ENCODE measurements at places on chromosomes 6 and 20.

DNA sequence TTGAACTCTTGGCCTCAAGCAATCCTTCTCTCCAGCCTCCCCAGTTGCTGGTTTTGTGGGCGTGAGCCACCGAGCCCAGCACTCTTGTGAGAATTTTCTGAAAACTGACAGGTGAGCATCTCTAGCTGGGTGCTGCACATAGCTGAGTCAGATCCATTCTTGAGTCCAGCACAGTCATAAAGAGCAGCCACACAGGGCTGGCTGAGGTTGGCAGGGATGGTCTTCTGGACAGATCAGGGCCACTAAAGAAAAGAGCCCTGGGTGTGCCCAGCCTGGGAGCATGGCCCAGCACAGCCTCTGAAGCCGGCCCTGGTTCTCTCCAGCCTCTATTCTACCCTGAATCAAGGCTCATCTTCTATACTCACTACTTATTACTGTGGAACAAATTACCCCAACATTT lies 11.5 kb downstream of the DLGAP4 start:
- DNase-seq, result no peak

DNA sequence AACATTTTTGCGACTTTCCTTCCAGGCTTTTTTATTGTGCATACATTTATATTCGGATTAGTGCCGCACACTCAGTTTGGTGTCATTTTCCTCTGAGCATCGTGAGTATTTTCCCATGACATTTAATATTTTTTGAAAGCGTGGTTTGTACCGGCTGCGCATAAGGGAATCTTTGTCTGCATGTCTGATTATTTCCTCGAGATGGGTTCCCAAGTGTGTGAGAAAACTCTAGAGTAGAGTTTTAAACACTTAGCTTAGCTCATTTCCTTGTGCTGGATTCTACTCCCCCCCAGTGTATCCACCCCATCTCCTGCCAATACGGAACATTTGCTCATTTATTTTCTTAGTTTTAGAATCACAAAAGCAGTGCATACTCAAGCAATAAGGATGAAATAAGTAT lies 94.3 kb downstream of the CDC5L start:
- no peak for DNase-seq

GRCh38 chr20:34269996-34270627 lies 28.9 kb downstream of the ASIP start:
- no peak for DNase-seq

- DNase-seq, result no peak
These were observed 23.7 kb upstream of the RBPJL start for GRCh38 chr20:45282700-45283550.

DNA sequence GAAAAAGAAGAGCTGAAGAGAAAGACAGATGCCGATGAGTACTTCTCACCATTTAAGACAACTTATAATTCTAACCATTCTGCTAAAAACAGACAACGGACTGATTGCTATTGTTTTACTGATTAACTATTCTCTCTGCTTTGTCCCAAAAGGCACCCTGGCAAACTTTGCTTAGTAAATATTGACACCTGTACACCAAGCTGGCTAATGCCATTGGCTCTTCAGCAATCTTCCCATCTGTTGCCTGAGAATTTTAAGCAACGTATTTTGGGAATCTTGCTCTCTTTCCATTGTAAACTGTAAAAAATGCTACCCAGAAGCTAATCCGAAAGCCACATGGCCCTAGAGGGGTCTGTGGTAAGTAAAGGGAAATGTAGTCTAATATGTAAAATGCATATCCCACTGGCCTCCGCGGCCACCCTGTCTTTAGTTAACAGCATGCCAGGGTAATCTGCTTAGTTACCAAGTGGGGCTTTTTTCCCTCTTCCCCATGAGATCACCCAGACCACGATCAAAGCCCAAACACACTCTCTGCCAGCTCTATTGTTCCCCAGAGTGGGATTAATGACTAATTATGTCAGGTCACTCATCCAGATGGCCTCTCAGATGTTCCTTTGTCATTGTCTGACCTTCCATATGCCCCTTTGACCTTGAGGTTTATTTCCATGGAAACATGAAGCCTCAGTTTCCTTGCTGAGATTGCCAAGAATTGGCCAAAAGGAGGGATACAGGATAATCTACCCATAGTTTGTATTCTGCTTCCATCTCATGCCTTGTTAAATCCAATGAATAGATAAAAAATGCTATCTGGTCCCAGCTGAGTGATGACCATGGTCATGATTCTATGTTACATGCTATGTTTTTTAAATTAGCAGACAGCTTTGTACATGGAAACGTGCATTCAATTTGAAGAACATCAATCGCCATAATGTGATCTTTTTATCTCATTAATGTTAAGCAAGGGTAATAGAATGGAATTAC lies 216.4 kb upstream of the MCHR2 start:
- DNase-seq, result no peak

Measured in stromal cell of bone marrow (primary cell).